ENCODE measurements at places on chromosomes 1 and 21.

DNA sequence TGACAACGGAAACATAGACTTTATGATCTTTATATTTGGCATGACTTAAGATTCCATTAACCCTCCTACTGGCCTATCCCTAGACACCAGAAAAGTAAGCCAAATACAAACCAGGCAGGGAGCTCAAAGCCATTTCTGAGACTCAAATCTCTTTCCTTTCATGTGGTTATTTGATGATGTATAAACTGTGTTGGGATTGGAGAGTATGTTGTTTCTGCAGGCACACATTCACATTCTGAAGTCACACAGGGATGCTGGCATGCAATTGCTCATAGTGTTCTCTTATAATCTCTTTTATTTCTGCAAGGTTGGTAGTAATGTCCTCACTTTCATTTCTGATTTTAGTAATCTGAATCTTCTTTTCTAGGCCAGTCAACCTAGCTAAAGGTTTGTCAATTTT is 5.8 kb downstream of the ZMYND12 start:
- H3K27ac ChIP-seq, result no peak overlapping the region
- no peak for DNase-seq
- H3K4me3 ChIP-seq, result no peak overlapping the region
- no peaks in the 10 kb centered on the region for H3K27me3 ChIP-seq
- no peaks in the 10 kb centered on the region for H3K36me3 ChIP-seq

- no peak for DNase-seq
- H3K4me1 ChIP-seq, result peaks cover 10% of the 10 kb centered on the region
- H3K36me3 ChIP-seq, result no peaks in the 10 kb centered on the region
- no peak overlapping the region for H3K27ac ChIP-seq
- H3K27me3 ChIP-seq, result no peaks in the 10 kb centered on the region
Measured at GRCh38 chr1:41621791-41622190, 137.3 kb upstream of the EDN2 start.

GRCh38 chr1:1051127-1051810 is 22.8 kb downstream of the RNF223 start:
- H3K27me3 ChIP-seq, result no peaks in the 10 kb centered on the region
- H3K36me3 ChIP-seq, result no peaks in the 10 kb centered on the region
- H3K27ac ChIP-seq, result no peak overlapping the region
- no peak for DNase-seq

- H3K4me1 ChIP-seq, result no peaks in the 10 kb centered on the region
- no peaks in the 10 kb centered on the region for H3K36me3 ChIP-seq
Measured at GRCh38 chr1:89812992-89813391, 7.8 kb upstream of the LRRC8D start.

GRCh38 chr1:163361123-163361934 is 39.6 kb downstream of the NUF2 start:
- H3K4me1 ChIP-seq, result no peaks in the 10 kb centered on the region
- H3K27me3 ChIP-seq, result no peaks in the 10 kb centered on the region
- no peak overlapping the region for H3K27ac ChIP-seq
- no peaks in the 10 kb centered on the region for H3K36me3 ChIP-seq
- H3K4me3 ChIP-seq, result no peak overlapping the region

GRCh38 chr1:153465811-153466636 is 5.6 kb upstream of the S100A7 start:
- peak; percentile 67 for DNase-seq
- H3K4me1 ChIP-seq, result no peaks in the 10 kb centered on the region
- H3K36me3 ChIP-seq, result no peaks in the 10 kb centered on the region
- H3K27me3 ChIP-seq, result no peaks in the 10 kb centered on the region
- no peak overlapping the region for H3K27ac ChIP-seq

DNA sequence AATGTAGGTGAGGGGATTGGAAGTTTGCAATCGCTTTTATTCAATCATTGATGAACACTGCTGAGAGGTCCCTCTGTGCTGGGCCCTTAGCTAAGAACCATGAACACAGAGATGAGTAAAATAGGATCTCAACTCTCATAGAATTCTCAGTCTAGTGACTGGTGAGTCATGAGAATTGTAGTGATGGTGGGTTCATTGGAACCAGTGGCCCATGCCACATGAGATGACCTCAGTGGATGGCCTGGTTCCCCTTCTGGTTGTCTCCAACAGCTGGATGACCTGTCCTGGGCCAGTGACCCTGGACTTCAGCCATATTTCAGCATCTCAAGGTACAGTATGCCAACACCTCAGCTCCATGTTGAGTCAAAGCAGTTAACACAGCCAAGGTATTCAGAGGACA is 21.3 kb upstream of the S100A10 start:
- no peaks in the 10 kb centered on the region for H3K27me3 ChIP-seq
- no peaks in the 10 kb centered on the region for H3K4me1 ChIP-seq
- H3K27ac ChIP-seq, result no peak overlapping the region
- no peaks in the 10 kb centered on the region for H3K36me3 ChIP-seq
- H3K4me3 ChIP-seq, result no peak overlapping the region

- no peaks in the 10 kb centered on the region for H3K4me1 ChIP-seq
- H3K27me3 ChIP-seq, result no peaks in the 10 kb centered on the region
- no peak overlapping the region for H3K27ac ChIP-seq
- no peaks in the 10 kb centered on the region for H3K36me3 ChIP-seq
- H3K4me3 ChIP-seq, result no peak overlapping the region
Measured at GRCh38 chr1:236130372-236130771, 12.0 kb upstream of the GPR137B start.

DNA sequence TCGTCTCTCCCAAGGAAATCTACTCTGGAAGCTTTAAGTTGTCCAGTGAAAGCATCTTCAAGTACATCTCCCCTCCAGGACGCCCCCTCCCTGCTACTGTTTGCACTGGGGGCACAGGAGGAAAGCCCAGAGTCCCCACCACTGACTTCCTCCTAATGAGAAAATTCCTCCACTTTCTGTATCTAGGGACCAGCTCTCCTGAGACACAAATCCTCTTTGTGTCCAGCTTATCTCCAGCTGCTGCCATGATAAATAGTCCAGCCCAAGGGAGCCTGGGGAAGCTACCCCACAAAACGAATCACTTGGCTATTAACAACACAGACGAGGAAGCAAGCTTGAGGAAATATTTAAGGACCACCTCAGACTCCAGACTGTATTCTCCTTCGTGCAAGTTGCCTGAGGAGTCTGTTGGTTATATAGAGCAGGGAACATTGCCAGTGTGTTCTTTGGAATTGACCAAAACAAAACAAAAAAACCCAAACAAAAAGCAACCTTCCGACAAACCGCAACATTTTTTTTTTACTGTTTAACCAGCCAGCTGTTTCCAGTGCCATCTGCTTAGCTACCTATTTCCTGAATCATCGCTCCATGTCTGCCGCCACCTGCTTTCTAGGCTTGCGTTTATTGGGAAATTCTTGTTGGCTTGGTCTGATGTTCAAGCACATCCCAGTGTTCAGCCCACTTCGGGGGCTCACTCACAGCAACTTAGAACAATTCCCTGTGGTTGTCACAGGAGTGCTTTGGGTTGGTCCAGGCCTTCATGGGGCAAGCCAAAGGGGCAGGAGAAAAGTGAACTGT is 7.7 kb downstream of the C1orf226 start:
- no peak for DNase-seq
- no peaks in the 10 kb centered on the region for H3K36me3 ChIP-seq
- H3K27ac ChIP-seq, result no peak overlapping the region
- H3K27me3 ChIP-seq, result no peaks in the 10 kb centered on the region
